ENCODE measurements at places on chromosomes 5 and 9. TPM values are rescaled to one million over a fixed set of nuclear protein-coding genes. Genes with fewer than 3 reads are reported as not detected.

DNA sequence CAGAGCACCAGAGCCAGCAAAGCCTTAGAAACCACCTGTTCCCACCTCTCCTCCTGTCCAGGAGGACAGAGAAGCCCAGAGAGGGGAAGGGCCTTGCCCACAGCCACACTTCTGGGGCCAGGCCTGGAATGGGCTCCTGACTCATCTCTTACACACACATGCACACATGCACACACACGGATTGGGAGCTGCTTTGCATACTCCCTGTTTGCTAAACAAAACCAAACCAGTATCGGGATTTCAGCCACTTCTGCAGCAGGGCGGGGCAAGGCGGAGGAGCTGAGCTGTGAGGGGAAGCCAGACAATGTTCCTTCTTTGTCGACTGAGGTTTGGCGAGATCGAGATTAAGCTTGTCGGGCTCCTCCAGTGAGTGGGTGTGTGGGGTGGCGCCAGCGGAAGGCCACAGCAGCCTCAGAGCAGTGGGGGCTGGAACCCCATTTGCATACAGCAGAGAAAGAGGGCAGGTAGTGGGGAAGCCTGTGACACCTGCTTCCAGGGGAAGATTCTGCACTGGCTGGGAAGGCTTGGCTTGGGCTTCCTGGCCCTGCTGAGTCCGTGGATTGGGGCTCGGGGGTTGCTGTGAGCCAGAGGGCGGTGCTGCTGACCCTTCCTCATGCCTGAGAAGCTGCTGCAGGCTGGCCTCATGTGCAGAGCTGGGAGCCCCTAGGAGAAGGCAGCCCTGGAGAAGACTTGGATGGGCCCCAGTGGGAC is 16.1 kb downstream of the GFI1B start:
- no peak for DNase-seq

DNA sequence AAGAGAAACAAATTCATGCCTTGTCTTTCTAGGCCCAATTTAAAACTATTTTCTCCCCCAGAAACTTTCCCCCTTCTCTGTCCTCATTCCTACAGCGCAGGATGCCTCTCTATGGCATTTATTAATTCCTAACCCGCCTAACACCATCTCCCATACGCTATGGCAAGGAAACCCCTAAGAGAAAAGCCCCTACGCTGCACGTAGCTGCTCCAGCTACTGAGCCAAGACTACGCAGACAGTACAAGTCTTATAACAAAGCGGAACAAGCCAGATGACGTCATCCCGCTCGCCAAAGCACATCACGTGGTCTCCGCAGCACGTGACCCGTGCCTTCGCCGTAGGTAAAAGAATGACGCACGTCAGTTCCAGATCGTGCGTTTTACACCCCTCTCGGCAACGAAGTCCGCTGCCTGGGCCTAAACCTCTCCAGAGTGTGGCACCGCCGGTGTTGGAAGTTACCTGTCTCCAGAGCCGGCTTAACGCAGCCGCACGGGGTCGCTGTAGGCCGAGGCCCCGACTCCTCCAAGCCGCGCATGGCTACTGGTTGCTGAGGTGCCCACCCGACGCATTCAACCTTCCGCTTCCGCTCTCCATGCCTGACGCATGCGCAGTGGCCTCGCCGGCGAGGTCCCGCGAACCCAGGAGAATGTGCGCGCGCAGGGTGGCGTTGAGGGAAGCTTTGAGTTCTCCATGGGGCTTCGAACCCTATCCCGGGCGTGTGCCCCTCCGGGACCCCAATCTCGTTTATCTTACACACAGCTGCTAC is at the start of gene TRMO:
Gene TRMO (minus strand): TSS at position 542 of the 766 bp plus-strand sequence. CDS start 7 bp downstream, at position 535.
- DNase-seq, result peak; percentile 98

The PCDHGA3 gene
- not detected for total RNA-seq

DNA sequence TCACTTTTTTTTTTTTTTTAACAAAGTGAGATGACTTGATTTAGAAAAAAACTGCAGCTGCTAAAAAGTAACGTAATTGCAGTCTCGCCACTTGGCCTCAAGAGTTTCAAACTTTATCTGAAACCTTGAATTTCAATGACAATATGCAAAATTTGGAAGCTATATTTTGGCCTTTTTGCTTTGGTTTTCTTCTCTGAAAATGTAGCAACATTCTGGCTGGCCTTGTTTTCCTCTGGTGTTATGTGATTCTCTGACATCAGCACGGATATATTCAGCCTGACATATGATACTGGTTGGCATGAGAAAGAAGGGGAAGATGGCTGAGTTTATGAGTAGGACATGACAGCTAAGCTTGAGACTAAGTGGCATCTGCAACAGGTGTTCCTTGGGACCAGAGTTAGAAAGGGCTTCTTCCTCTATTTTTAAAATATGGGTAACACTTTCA is 136.5 kb downstream of the MEF2C start:
- DNase-seq, result no peak

- DNase-seq, result no peak
Observed at GRCh38 chr5:43573058-43573457, 16.2 kb upstream of the PAIP1 start.

The CDC20B gene
- total RNA-seq, result not detected

DNA sequence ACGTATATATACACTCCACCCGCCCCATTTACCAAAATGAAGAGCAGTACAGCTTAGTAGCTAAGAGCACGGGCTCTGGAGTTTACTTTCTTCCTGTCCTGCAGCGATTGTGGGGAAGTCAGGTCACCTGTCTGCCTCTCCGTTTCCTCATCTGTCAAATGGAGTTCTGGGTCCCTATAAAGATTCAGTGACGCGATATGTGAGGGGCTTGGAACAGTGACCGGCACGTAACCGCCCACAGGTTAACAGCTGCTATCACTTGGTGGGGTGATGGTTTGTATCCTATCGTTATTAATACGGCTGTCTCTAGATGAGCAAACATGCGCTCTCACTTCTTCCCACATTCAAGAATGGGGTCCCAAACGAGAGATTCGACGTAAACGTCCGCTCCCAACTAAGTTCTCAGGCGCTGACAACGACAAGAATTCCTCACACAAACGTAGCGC is 426 bp downstream of the FAM114A2 start:
- peak; percentile 3 for DNase-seq

GRCh38 chr9:4356306-4356705 is 56.4 kb upstream of the GLIS3 start:
- no peak for DNase-seq

The FST gene
- 0.34 TPM for total RNA-seq

The CYLC2 gene
- not detected for total RNA-seq

The DCTN4 gene
- total RNA-seq, result 78.8 TPM

The FBXL7 gene
- total RNA-seq, result 0.05 TPM

Data from HCT116 (cell line).